ENCODE measurements at places on chromosomes 11 and 22. TPM values are rescaled to one million over a fixed set of nuclear protein-coding genes. Genes with fewer than 3 reads are reported as not detected.

- no peak for DNase-seq
These were observed 1.5 kb downstream of the RFPL2 start for GRCh38 chr22:32203181-32204039.

The CABP4 gene
- total RNA-seq: not detected

- DNase-seq: no peak
These were observed 23.3 kb upstream of the PHF21B start for GRCh38 chr22:45033136-45033535.

The CFL1 gene
- 713 TPM for total RNA-seq

The DLG2 gene
- 5.8 TPM for total RNA-seq

DNA sequence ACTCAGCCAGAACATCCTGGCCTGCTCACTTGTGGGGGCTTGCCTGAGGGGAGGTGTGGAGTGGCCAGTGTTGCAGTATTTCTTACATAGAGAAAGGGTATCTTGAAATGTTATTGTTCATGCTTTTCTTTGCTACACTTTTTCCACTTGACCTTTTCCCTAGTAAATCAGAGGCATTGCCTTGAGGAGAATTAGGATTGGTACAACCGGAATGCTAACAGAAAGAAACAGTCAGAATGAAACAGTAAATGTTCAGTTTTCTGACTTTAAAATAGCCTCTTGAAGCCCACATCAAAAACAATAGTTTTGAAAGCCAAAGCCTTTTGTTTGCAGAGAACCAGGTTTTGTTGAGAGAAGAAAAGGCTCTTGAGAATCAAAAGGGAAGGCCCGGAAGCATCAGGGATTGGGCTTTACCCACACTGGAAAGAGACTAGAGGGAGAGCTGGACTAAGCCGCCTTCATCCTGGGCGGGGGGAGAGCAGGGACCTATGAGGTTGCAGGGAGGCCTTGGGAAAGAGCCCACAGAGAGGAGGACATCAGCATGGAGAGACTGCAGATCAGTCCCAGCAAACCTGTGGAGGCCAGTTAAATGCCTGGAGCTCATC lies 12.4 kb downstream of the ADM start:
- DNase-seq: no peak

The VWCE gene
- total RNA-seq: 13.9 TPM

The POU2AF2 gene
- total RNA-seq: not detected

The OVOL1 gene
- not detected for total RNA-seq

GRCh38 chr11:78138694-78139421 lies 568 bp downstream of the ALG8 start:
- DNase-seq: no peak

DNA sequence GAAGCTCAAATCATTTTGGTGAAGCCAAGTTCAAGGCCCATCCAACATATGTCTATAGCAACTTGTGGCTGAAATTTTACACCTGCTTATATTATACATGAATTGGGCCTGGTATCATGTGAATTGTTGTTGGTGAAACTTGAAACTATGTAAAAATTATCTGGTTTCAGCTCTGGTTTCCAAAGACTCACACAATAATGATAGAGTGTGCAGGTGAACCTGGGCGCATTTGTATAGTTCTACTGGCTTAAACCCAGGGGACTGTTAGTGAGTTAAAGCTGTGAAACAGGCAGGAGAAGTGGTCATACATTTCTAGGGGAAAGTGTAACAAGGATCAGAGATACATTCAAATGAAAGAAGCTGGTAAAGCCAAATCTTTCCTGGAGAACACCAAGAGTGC lies 627.3 kb downstream of the METTL15 start:
- DNase-seq: no peak

DNA sequence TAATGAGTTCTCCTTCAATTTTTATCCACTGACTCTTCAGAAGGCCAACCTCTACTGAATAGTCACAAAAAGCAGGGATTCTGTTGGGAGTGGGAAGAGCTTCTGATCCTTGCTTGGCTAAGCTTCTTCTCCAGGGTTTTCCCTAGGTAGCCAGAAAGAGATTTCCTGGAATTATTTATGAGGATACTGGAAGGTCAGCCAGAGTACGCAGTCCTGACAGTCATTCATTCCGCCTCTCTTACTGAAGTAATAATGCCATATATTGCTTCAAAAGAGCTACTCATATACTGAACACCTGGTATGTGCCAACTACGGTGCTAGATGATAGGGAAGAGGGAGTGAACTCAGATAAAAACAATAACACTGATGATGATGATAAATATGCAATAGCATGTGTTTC lies 116.1 kb downstream of the CCDC34 start:
- DNase-seq: peak; percentile 69

The WNT11 gene
- total RNA-seq: not detected

The FERMT3 gene
- total RNA-seq: 7.2 TPM

The ACAD8 gene
- 15.2 TPM for total RNA-seq

DNA sequence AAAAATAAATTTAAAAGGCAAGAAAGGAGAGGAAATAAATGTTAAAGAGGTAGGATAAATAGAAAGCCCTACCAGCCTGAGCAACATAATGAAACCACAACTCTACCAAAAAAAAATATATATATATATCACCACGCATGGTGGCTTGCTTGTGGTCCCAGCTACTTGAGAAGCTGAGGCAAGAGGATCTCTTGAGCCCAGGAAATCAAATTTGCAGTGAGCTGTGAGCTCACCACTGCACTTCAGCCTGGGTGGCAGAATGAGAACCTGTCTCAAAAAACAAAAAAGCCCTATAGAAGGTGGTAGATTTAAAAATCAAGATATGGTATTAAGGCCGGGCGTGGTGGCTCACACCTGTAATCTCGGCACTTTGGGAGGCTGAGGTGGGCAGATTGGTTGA lies 10.5 kb downstream of the NUCB2 start:
- DNase-seq: no peak

DNA sequence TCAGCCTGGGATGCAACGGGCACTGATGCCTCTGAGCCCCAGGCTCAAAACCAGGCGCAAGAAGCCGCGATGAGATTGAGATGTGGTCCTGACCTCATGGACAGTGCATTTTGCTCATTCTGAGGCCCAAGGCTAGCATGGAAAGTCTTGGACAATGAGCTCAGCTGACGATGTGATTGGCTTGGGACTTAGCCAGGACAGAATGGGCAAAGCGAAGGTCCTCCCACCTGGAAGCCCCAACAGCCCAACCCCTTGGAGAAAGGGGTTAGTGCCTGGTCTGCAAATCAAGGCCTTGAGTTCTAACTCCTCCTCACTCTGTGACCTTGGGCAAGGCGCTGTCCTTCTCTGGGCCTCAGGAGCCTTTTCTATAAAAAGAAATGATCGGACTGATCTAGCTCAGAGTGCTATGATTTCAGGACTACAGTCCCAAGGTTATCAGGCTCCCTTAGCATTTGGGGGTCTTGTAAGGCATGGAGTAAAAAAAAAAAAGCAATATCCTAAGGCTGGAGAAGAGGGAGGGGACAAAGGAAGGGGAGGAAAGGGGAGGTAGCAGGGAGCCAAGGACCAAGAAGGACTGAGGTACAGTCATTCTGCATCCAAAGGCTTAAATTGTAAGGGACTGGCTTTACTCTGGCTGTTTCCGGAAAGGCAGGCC lies 2.7 kb downstream of the SLC43A3 start:
- no peak for DNase-seq

The RSF1 gene
- total RNA-seq: 44.5 TPM

GRCh38 chr11:35845860-35846259 lies 98.0 kb upstream of the LDLRAD3 start:
- DNase-seq: no peak

- no peak for DNase-seq
These were observed 90.8 kb upstream of the KCNQ1OT1 start for GRCh38 chr11:2790568-2790921.

GRCh38 chr22:17086296-17086695 lies 1.5 kb downstream of the IL17RA start:
- peak; percentile 5 for DNase-seq

DNA sequence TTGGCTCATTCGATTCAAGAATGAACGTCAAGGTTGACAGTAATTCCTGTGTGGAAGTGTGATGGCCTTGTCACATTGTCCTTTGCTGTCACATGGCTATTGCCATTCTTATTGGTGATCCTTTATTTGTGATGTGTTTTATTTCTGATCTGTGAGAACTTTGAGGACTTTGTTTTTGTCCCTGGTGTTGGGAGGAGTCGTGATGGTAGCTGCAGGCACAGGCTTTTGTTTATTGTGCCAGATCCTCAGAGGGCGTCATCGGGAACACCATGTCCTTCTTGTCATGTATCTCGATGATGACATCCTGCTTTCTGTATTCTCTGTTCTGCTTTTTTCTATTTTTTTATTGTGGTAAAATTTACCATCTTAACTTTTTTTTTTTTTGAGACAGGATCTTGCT lies 5.6 kb downstream of the PICK1 start:
- DNase-seq: no peak

DNA sequence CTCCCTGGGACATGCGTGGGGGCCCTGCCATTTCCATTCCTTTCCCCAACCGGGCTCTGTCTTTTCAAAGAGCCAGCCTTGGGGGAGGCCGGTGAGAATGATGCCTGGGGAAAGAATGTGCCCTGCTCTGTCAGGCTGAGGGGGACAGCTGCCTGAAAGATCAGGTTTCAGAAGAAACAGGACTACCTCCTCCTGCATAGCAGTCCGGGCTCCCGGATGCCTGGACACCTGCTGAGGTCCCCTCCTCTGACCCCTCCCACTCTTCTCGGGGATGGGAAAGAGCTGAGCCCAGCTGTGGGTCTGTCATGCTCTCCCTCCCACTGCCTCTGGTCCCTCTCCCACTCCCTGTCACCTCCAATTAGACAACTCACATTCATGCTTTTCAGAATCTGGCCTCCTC lies 41.8 kb upstream of the CDON start:
- no peak for DNase-seq

DNA sequence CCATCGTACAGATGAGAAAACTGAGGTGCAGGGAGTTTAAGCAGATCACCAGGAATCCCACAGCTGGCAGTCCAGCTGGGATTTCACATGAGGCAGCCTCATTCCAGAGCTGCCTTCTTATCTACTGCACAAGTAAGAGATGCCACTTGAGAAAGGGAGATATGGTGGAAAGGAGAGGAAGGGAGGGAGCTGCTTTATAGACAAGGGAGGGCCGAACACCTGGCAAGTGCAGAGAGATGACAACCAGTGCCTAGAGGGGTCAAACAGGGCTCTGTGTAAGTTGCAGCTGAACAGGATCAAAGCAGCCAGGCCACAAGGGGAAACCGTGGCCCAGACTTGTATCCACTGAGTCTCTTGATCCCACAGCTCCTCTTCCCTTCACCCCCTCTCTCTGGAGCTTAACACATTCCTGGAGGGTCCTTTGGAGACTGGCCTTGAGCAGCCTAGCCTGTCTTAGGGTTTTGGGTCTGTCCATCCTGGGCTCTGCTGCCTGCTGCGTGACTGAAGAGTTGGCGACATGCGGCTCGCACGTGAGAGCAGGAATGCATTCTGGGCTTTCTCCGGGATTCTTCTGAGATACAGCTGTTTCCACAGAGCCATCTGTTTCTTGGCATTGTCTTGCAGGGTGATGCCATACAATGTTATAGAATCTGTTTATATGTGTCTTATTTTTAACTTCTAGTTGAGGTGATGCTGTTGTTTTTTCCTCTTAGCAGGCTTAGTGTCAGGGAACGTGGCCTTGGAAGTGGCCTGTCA lies 268.5 kb upstream of the SYN3 start:
- peak; percentile 13 for DNase-seq

- DNase-seq: no peak
These were observed 7.2 kb downstream of the MS4A15 start for GRCh38 chr11:60763692-60764369.

GRCh38 chr22:19960491-19961200 lies 19.0 kb upstream of the TXNRD2 start:
- DNase-seq: no peak

GRCh38 chr11:108947654-108948570 lies 283.0 kb downstream of the DDX10 start:
- peak; percentile 59 for DNase-seq

All from fibroblast of the aortic adventitia (primary cell).